ENCODE measurements at places on chromosomes 5 and 9.

GRCh38 chr5:146560205-146560812 is 44.3 kb upstream of the GPR151 start:
- DNase-seq = no peak

- DNase-seq = no peak
These were observed 6.8 kb downstream of the ITGA2 start for GRCh38 chr5:52995914-52996313.

DNA sequence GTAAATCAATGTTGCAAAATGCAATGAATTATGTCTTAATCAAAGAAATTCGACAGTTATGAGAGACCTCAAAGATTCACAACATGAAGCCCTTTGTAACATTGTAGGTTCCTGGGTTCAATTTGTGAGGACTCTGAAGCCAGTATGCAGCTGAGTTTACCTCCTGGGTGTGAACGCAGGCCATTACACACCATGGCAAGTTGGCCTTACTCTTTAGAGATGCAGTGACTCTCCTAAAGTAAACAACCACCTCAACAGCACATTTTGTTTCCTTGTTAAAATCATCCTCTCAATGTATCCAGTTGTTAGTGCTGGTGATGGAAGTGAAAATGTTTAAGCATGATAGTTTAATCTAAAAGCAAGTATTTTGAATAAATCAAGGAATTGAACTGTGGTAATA is 73.8 kb downstream of the JAKMIP2 start:
- no peak for DNase-seq

DNA sequence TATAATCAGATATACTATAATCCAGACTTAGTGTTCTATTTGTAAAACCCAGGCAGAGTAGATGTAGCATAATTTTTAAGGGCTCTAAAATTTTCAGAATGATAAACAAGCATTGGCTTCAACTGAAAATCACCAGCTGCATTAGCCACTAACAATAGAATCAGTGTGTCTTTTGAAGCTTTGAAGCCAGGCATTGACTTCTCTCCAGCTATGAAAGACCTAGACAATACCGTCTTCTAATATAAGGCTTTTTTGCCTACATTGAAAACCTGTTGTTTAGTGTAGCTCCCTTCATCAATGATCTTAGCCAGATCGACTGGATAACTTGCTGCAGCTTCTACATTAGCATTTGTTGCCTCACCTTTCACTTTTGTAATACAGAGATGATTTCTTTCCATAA is 1877.3 kb upstream of the ACO1 start:
- no peak for DNase-seq

- no peak for DNase-seq
These were observed 126.1 kb upstream of the RETREG1 start for GRCh38 chr5:16742938-16743337.

GRCh38 chr5:43854697-43855292 is 251.8 kb downstream of the NNT start:
- no peak for DNase-seq

- DNase-seq = no peak
These were observed 47.6 kb downstream of the ZSWIM6 start for GRCh38 chr5:61379677-61380076.

DNA sequence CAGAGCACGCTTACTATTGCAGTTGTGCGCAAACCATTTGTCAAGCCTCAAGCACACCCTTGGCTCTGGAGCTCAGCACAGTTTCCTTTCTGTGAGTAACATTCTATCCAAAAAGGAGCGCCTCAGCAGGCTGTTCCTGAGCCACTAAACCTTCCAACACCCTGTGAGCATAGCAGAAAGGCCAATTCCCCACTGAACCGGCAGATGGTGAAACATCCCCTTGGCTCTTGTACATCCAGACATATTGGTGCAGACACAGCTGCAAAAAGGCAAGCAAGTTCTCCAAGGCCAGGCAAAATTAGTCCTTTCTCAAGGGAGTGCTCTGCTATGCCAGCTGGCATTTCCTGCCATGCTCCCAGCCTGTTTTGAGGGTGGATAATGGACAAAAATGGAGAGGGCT is 44.1 kb upstream of the CEMIP2 start:
- DNase-seq = no peak

DNA sequence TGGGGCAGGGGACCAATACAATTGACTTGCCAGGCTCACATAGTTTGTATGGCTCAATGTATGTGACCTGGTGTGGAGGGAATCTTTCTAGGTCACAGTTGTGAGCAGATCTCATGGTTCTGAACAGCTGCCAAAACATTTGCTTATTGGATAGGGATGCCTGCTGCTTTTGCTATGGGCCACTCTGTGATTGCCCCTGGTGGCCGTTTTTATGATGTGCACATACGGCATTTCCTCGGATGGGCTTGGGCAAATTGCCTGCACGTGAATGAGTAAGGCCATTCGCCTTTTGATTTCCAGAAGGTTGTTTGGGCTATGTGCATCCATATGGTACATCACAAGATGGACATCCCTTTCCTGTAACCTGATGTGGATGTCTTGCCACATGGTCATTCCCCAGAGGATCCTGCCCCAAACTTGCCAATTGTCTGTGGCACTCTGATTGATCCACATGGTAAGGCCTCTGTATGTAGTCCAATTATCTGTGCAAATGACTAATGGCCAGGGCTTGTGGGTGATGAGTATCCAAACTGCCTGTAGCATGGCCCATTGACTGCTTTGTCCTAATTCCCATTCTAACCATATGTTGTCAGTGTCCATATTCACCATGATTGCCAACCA is 10.7 kb upstream of the SLC22A4 start:
- no peak for DNase-seq

DNA sequence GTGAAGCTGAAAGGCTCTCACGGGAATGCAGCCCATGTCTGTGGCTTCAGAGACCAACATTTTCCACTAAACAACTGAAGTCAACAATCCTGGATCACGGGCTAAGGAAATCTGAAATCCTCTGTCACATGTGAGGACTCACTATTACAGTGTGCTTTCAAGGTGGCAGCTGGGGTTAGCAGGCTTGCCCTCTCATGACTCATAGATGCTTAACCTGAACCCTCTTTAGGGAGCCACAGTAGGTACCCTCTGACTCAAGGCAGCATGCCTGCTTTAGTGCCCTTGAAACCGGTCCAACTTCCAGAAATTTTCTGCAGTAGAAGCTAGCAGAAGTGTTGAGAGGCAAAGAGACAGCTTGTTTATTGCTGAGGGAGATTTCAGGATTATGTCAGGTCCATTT is 232.5 kb downstream of the GABRB2 start:
- no peak for DNase-seq

DNA sequence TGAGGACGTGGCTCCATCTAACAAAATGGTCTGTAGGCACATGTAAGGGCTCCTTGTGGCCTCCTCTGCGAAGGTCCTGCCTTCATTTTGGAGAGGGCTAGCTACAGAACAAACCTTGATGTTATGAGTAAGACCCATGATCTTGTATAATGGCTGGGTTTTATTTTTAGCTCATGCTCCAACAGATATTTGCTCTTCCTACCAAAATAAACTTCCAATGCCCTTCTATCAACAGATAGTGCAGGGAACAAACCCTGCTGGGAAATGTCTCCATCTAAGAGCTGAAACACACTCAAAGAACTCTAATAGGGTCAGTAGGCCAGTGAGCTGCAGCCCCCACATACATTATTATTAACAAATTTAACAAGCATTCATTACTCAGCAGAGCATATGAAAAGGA is 189.5 kb downstream of the LURAP1L start:
- DNase-seq = no peak

GRCh38 chr9:99824378-99825171 is 2.9 kb downstream of the NR4A3 start:
- DNase-seq = peak; percentile 50

GRCh38 chr5:142453932-142454331 is 129.1 kb upstream of the SPRY4 start:
- no peak for DNase-seq

DNA sequence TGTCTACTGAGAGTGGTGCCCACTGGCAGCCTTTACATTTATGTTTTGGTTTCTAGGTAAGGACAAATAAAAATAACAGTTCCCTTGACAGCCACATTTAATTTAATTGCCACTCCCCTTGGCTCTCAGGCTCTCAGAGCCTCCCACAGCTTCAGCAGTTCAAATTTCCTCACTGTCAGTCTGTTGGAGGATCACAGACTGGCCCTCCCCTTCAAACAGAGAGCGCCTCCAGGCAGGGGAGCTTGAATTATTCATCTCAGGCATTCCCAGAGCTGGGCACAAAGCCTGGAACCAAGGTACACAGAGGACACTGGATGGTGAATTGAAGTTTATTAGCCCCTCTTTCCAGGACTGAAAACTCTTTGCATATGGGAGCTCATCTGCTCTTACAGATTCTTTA is 407.7 kb downstream of the SPOCK1 start:
- DNase-seq = no peak

DNA sequence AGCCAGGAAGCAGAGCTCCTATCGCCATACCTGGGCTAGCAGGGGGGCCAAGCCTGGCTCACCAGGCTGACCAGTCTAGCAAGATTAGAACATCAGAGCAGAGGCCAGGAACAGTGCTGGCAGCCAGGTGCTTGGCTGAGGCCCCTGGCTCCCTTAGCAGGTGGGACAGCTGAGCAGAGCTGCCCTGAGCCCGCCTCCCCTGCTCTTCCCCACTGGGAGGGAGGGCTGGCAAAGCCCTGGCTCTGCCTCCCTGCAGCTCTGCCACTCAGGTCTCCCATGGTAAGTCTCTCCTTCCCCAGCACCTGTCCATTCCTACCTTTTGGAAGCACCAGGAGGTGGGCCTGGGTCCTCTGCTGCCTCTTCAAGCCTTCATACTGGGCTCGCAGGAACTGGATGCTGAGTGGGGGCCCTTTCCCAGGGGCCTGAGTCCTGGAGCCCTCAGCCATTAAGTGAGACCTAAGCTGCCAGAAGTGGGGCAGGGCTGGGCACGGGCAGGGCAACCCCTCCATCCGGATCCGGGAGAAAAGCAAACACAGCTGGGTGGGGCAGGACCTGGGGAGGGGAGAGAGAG is 803 bp downstream of the C9orf152 start:
- DNase-seq = no peak

DNA sequence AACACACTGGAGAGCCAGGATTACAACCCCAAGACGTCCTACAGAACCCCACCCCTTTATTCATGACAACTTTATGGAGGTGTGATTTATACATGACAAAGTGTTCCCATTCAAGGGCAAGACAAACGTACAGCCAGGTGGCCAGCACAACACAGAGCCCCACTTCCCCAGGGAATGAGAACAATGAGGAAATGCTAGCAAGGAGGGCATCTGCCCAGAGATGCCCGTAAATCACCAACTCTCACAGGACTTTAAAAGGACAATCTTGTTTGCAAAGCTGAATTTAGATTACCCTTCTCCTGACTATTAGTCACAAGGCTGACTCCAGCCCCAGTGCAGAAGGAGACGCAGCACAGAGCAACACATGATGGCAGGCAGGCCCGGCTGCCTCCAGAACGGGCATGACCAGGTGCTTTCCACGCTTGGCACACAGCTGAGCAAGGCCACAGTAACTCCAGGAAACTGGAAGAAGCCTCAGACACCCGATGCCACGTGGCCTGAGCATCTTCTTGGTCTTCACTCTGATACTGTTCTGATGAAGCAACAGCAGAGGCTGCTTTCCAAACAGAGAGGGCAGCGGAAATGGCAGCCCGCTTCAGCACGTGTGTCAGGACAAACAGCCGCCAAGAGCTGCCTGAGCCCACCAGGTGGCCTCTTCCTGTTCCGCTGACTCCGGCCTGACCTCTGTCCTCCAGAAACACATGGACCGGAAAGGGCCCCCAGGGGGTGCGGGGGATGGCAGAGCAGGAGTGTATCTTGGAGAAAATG is 51.4 kb downstream of the ROR2 start:
- no peak for DNase-seq

- DNase-seq = no peak
These were observed 136.2 kb upstream of the PHYKPL start for GRCh38 chr5:178368716-178369300.

DNA sequence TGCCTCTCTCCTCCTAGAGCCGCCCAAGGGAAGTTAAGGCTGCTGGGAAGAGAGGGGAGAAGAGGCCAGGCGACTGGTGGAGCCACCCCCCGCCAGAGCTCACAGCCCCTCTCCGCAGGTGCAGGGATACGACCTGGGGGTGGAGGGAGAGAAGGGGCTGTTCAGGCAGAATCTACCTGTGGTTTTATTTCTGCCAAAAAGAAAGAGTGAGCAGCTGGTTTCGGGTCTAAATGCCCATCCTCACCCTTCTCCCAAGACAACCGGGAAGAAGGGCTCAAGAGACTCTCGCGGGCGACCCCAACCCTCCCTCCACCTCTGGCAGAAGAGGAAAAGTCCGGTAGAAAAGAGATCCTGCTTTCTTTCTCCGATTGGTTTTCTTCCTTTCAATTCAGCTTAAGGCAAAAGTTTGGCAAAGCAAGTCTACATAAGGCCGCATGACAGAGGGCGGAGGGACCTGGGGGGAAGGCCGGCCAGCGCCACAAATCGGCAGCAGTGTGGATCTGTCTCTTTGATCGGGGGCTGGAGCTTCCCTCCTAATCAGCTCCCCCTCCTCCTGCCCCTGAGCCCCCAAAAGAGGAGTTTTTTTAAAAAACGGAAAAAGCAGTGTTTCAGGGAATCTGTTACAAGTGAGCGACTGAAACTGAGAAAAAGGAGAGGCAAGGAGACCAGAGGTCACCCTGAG is 16.3 kb downstream of the FAM78A start:
- DNase-seq = no peak

- no peak for DNase-seq
These were observed 116.7 kb downstream of the UGCG start for GRCh38 chr9:112013266-112013665.

- DNase-seq = peak; percentile 77
These were observed 27.9 kb downstream of the USP20 start for GRCh38 chr9:129863059-129863690.

DNA sequence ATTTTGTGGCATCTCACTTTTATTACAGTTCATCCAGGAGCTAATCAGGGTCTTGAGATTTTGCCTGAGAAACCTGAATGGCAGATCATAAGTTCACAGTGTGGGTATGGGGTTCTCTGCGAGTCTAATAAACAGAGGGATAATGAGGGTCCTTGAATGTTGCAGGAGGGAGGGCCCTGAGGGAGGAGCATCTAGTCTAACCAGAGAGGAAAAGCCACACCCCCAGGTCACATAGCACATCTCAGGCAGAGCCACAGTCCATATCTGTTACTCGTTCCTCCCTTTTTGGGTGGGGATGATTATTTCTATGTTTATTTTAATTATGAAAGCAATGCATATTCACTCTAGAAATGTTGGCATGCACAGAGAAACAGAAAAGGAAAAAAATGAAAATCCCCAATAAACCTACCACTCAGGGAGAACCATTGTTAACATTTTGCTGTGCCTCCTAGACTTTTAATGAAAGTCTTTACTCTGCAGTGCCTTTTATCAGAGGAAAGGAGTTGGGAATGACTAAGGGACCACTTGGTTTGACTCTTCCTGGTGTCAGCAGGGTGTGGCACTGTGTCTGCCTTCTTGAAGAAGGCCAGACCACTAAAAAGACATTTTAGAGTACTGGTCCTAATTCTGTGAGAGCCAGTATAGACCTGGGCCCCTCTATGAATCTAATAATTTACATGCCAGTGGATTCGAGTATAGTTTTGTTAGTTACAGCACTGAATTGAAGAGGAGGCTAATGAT is 2.8 kb downstream of the GALNT12 start:
- no peak for DNase-seq
